ENCODE measurements at places on chromosomes 1 and 21.

DNA sequence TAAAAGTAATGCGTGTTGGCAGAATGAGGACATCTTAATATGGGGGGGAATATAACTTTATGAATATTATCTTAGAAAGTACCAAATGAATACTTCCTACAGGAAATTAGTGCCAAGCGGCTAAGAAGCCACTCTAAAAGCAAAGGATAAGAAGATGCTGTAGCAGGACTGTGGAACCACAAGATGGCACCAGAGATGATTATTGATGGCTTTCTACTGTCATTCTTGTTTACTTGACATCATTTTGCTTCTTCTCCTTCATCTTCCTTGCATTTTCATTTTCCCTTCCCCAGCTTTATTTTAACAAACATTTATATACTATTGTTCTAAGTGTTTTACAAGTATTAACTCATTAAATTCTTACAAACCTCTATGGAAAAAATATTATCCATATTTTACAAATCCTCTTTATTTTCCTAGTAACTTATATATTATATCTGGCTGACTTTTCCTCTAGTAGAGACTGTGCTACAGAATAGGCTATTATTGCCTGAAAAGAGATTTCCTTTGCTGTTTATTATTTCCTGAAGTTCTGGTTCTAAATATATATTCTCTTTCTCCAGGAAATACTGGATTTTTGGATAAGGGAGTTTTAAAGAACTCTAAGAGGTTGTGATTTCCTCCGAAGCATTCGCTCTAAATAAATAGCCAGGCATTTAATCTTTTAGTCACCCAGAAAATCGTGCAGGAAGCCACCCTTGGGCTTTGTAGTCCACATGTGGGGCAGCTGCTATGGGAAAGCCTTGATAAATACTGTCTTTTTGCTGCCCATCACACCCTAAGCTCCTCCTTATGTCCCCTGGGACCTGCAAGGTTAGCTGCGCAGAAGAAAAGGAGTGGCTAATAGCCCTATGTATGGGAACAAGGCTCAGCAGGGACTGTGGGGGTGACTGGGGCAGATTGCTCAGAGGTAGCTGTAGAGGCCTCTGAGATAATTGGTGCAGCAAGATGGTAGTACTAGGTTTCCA is 69.8 kb downstream of the TPR start:
- peak; percentile 18 for DNase-seq

DNA sequence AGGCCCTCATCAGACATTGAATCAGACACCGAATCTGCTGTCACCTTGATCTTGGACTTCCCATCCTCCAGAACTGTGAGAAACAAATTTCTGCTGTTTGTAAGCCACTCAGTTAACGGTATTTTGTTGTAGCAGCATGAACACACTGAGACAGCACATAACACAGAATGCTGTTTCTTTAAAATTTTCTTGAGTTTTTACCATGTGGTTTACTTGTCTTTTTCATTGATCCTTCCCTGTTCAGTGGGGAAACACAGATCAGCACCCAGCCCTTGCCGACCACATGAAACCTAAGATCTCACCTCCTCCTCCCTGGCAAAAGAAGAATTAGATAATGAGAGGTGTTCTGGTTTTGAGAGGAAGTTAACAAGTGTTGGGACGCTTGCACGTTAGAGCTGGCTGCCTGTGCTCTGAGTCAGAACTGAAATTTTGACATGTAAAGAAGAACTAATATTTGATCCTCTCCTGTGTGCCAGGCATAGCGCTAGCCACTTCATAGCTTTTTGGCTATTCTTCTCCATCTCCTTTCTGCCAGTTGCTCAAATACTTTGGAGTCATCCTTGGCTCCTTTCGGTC is 179.6 kb downstream of the DHRS3 start:
- no peak for DNase-seq

DNA sequence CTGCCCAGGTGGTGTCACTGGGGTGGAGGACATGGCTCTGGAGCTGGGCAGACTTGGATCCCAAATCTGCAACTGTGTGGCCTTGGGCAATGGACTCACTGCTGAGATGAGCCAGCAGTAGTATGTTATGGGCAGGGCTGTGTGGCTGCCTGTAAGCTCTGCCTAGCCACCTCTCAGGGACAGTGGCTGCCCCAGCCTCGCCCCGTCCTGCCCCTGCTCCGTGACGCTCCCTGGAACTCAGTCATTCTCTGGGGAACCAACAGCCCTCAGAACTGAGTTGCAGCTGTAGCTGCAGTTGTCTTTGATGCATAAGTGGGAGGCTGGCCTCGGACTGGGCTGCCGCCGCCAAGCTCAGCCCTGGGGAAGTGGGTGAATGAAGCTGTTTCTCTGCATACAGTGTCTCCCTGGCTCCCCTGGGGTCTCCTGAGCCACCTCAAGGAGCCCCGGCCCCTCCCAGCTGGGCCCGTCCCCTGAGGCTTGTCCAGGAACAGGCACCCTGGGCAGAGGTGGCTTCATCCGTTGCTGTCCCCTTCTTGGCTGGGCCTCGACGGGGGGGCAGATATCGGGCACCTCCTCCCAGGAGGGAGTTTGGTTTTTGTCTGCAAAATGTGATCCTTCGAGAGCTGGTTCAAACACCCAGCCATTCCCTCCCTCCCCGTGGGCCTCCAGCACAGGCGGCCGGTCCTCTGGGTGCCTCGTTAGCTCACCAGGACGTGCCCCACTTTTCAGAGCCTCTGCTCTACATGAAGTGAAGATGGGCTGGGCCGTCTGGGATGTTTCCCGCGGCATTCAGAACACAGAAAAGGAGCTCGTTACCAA is 26.2 kb upstream of the PLCH2 start:
- DNase-seq, result peak; percentile 76

- DNase-seq, result no peak
Measured at GRCh38 chr1:86052948-86053698, 103.4 kb downstream of the COL24A1 start.

GRCh38 chr1:182718311-182718710 is 33.9 kb upstream of the RGS8 start:
- no peak for DNase-seq

DNA sequence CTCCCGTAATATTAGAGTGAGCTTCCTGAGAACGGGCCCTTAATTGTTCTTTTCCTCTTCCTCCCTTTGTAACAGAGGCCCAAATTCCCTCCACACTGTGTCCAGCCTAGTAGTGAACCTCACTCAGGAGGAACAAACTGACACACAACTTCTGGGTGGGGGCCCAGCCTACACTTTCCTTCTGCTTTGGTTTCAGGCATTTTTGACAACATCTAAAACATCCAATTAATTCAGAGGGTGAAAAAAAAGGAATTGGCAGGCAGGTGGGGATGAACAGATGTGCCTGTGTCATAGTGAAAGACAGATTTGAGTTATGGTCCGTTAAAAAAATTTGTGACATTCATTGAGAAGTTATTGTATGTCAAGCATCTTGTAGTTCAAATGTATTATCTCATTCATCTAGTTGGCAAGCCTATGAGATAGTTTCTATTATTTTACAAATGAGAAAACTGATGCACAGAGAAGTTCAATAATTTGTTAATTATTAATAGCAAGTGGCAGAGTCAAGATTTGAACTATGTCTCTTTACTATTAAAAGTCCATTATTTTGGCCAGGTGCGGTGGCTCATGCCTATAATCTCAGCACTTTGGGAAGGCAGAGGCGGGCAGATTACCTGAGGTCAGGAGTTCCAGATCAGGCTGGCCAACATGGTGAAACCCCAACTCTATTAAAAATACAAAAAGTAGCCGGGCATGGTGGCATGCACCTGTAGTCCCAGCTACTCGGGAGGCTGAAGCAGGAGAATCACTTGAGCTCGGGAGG is 41.6 kb upstream of the LRIG2 start:
- no peak for DNase-seq

DNA sequence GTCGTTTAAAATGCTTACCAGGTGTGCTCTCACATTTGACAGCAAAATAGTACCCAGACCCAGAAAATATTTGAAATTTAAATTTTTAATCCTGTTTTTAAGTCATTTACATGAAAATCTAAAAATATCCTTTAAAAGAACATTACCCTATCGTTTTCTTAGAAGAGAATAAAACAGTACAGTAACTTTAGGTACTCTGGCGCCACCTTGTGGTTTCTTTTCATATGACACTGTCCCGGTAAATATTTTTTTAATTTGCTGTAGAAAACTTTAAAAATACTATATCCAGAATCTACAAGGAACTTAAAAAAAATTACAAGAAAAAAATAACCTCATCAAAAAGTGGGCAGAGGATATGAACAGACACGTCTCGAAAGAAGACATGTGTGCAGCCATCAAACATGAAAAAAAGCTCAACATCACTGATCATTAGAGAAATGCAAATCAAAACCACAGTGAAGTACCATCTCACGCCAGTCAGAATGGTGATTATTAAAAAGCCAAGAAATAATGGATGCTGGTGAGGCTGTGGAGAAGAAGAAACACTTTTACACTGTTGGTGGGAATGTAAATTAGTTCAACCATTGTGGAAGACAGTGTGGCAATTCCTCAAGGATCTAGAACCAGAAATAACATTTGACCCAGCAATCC is 129.2 kb downstream of the RGS21 start:
- DNase-seq, result peak; percentile 30

GRCh38 chr1:5430911-5431697 is 561.1 kb downstream of the NPHP4 start:
- no peak for DNase-seq

- no peak for DNase-seq
Measured at GRCh38 chr1:56079391-56079790, 500.0 kb downstream of the PLPP3 start.

DNA sequence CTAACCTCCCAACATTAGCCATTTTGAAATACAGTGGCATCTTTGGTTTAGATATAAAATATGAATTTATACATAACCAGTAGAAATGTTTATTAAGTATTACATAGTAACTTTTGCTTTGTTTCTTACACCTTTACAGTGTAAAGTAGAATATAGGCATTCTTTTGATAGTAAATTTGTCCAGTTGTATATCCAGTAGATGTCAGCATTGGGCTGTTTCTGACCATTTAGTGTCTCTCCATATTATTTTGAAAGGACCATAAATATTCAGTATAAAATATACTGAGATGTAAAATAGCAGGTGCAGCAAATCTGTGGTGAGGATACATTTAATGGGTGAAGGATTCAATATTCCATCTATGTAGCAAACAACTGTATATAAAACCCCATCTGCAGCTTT is 115.8 kb upstream of the ZRANB2 start:
- peak; percentile 9 for DNase-seq

- DNase-seq, result peak; percentile 22
Measured at GRCh38 chr1:157092831-157093230, 6.8 kb downstream of the ETV3L start.

GRCh38 chr1:238232084-238232710 is 341.5 kb upstream of the ZP4 start:
- DNase-seq, result no peak

- no peak for DNase-seq
Measured at GRCh38 chr1:82598812-82599211, 798.1 kb downstream of the ADGRL2 start.

DNA sequence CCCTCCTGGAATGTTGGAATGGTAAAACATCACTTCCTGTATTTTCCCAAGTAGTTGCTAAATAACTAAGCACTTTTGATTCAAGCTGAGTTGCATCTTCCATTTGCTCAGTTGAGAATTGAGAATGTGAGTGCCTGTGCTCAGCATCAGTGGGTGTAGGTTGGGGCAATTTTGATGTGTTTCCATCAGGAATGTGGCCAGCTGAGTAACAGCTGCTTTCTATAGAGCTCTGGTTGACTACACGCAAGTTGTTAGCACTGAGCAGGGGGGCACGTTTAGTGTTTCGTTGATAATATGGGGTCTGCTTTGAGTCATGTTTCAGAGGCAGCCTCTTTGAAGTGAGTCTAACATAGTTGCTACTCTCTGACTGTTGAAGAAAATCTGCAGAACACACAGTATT is 41.5 kb downstream of the LRRC53 start:
- no peak for DNase-seq

DNA sequence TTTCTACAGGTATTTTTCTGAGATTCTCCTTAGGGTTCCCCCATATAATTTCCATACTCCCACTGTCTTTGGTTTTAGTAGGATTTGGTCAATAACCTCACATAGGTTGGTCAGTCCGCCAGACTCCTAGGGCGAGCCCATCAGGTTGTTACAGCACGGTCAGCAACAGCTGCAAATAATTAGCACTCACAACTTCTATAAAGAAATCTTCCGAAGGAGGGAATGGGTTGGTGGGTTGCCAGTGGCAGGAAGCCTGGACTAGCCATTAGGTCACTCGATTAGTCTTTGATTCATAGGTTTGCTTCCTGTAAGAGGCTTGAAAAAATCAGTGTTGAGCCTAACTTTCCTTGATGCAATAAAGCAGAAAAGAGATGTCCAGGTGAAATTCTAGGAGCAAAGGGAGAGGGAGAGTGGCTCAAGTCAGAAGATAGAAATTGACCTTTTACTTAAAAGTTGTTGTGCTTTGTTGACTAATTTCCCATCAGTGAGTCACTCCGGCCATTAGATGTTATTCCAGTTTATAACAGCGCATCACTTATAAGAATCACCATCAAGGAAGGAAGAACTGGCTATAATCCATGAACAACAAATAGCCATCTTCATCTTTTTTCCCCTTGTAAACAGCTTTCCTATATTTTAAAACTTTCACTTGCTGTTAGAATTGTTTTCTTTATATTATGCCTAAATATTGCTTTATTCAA is 88.3 kb downstream of the TPR start:
- no peak for DNase-seq

DNA sequence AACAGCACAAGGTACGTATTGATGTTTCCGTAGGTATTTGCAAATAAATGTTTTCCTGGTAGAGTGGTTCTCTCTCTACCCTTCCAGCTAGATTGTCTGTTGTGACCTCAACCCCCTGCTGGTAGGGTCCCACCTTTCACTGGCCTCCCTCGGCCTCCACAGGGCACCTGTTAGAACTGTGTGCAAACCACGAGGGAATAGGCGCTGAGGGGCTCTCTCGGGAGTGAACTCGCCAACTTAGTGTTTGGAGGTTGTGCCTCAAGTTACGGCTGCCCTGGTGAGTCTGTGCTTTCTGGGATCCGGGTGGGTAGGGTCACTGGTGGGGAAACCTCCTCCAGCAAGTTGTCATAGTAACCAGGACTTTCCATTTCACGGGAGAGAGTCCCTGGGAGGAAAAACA is 204.7 kb upstream of the EDN2 start:
- DNase-seq, result no peak

- DNase-seq, result peak; percentile 69
Measured at GRCh38 chr1:65265651-65266351, 43.5 kb upstream of the DNAJC6 start.

GRCh38 chr1:204278958-204279357 is 65.2 kb upstream of the GOLT1A start:
- DNase-seq, result no peak

DNA sequence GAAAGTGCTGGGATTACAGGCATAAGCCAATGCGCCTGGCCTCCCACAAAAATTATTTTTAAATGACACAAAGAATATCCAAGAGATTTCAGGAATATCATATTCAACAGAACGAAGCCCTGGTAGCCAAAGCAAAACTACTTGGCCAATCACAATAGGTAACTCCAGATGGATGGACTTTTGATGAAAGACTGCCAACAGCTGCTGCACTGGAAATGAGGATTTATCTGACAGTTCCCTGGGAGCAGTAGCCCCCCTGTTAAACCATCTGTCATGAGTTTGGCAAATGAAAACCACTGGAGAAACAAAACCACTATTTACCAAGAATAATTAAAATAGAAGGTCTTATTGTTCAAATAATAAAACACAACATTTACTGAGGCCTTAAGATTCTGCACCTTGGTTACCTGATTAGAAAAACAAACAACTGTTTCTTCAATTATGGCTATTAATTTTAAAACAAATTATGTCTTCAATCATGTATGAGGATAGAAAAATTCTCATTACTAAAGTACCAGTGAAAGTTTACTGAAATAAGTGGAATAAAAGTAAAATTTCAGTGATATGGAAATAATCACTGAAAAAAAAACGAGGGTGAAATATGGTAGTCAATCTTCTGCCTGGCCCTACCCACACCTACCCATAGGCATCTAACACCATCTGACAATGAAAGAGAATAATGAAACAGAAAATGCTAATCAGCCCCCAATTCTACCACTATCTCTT is 34.3 kb upstream of the PSMG1 start:
- DNase-seq, result no peak

All from globus pallidus (tissue), 1 donor.